ENCODE measurements at places on chromosomes 3 and 15. TPM values are rescaled to one million over a fixed set of nuclear protein-coding genes. Genes with fewer than 3 reads are reported as not detected.

DNA sequence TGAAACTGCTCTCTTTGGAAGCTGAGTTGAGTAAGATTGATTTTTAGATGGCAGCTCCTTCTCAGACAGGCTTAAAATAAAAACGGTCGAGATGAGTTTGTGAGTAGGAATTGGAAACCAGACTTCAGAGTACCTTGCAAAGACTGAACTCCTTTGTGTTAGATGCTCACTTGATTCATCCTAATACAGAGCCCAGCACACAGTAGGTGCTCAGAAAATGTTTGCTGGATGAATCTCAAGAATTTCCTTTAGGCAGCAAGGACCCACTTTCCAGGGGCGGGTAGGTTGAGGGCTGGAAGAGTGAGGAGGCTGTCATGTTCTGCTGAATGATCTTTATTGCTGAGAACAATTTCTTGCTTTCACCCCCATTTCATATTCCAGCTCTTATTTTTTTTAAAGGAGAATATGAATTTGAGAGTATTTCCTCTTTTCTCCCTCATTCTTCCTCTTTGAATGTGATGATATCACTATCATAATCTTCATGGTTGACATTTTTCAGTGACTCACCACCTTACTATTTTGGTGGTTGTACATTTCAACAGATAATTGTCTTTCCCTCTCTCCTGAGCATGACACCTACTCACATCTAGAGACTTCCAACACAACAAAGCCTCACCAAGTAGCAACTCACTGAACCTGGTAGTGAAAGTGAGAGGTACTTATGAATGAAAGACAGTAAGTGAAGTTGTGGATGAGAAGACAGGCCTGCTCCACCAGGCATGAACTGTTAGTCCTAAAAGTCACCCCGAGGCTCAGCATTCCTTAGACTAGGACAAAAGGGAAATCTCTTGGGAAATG lies 113.3 kb downstream of the PDCD6IP start:
- DNase-seq: no peak

- no peak for DNase-seq
Measured at GRCh38 chr15:56772868-56773639, 39.7 kb upstream of the ZNF280D start.

GRCh38 chr15:89781891-89782618 lies 5.9 kb downstream of the MESP2 start:
- DNase-seq: no peak

DNA sequence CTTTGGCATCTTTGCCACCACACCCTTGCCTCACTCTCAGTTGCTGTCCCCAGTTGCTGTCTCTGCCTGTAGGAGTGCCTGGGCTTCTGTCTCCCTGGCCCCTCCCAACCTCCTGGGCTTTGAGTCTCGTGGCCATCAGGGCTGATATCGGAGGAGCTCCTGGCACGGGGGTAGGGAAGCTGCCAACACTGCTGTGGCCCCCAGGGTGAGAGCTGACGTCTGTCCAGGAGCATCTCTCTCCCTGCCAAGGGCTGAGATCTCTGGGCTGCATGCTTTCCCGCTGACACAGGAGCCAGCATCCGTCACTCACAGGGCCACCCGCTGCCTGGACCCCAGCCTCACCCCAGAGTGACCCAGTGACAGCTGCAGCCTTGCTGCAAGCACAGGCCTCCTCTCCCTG lies 47.4 kb downstream of the EXOG start:
- no peak for DNase-seq

DNA sequence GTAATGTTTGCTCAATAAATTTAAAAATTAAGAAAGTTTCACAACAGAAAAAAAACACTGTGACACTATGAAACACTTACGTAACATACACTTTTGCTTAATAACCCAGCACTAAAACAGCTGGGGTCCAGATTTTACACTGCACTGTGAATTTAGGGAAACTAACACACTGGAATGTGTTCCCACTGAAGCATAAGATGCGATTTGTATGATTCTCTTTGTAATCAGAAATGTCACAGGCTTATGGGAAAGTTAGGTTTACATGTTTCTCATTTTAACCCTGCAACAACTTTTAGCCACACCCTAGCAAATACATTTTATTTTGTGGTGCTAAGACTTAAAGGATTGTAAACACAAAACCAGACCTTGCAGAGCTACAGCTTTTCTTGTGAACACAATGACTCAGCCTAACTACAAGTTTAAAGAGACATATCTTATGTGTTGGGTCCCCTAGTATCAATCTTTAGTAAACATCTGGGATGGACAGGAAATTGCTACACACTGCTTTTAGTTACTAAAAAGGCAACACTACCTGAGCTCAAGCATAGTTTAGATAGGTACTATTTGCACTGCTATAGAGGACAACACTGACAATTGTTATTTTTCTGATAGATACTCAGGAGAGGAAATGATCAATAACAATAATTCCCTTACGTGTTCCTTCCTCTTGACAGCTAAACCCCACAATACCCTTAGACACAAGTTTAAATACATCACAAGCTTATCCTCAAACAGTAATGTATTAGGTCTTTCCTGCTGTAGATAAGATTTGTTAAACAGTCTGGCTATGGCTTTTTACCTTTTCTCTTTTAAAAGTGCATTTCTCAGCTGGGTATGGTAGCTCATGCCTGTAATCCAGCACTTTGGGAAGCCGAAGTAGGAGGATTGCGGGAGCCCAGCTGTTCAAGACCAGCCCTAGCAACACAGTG lies 3.8 kb downstream of the PLD1 start:
- DNase-seq: no peak

GRCh38 chr15:64699751-64700388 lies 75.5 kb downstream of the RBPMS2 start:
- no peak for DNase-seq

GRCh38 chr3:113096188-113096892 lies 105.6 kb downstream of the GTPBP8 start:
- no peak for DNase-seq

DNA sequence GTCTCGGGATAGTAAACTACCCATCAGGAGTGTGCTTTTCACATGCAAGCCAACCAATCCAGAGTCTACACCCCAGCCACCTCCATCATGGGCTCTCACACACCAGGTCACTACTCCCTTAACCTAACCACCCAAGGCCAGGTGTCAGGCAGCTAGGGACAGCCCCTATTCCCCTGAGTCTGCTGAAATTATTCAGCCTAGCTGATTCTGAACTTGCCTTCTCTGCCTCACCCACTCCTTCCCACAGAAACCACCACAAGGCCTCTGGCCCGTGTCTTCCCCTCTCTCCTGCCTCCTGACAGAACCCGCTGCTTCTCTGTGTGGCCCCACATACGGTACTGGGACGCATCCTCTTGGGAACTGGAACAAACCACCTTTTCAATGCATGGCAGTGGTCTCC lies 82.1 kb downstream of the PCSK6 start:
- DNase-seq: no peak

DNA sequence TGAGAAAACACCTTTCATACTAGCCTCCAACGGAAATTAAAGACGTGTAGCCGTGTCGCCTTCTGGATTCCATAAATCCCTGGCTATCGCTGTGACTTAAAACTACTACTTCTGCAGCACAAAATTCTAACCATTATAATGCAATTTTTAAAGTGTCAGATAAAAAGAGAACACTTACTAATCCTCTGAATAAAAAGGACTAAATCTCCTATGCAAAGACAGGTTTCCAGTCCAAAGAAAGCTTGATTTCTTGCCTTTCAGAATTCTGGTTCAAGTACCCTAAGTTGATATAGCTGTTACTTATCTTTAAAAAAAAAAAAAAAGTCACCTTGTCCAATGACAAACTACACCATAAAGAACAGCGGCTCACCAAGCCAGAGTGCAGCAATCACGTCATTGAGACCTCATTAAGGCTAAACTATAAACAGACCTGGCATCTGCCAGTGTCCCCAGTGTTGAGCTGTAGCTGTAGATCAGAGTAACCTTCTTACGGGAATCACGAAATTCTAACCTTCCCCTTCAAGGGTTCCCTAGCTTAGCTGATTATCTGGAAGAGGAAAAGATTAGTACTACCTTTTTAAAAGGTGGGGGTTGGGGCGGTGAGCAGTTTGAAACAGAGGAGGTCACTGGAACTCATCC lies 2.2 kb downstream of the ABCC5 start:
- no peak for DNase-seq

DNA sequence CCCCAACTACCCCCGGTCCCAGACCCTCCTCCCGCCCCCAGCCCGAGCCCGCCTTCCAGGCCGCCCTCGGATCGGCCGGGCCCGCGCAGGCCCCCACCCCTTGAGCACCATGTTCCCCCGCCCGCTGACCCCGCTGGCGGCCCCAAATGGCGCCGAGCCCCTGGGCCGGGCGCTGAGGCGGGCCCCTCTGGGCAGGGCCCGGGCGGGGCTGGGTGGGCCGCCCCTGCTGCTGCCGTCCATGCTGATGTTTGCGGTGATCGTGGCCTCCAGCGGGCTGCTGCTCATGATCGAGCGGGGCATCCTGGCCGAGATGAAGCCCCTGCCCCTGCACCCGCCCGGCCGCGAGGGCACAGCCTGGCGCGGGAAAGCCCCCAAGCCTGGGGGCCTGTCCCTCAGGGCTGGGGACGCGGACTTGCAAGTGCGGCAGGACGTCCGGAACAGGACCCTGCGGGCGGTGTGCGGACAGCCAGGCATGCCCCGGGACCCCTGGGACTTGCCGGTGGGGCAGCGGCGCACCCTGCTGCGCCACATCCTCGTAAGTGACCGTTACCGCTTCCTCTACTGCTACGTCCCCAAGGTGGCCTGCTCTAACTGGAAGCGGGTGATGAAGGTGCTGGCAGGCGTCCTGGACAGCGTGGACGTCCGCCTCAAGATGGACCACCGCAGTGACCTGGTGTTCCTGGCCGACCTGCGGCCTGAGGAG lies 472 bp downstream of the CHST14 start:
- DNase-seq: no peak

DNA sequence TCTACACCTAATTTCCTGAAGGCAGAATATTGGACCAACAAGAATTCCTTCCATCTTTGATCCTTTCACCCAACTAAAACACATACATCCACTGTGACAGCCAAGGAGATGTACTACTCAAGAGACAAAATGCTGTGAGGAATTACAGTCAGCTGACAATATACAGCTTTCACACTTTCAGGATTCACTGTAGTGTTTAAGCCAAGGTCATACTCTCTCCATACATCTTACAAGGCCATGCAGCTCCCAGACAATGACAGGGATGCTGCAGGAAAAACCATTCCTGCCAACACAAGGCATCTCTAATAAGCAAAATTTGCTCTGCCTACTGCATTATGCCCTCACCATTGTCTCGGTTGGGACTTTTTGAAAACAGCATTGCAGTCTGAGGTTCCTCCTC lies 170.7 kb downstream of the TBC1D5 start:
- no peak for DNase-seq

- DNase-seq: no peak
Measured at GRCh38 chr3:55471522-55472280, 15.4 kb downstream of the WNT5A start.

DNA sequence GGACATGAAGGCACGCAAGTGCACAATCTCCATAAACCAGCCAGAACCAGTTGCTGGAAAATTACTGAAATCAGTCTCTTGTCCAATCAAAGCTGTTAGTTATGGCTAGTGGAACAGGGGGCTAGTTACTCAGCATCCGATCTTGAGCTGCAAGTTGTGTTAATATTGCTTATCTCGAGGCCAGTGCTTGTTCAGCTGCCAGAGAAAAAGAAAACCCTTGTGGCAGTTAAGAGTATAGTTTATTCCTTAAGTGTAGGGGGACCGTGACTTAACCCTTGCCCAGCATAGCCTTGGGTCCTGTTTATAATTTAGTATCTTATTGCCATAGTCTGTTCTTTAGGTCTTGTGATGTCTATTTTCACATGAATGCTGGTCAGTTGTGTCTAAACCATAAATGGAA lies 268.5 kb downstream of the CD47 start:
- DNase-seq: no peak

- DNase-seq: no peak
Measured at GRCh38 chr3:181250714-181251113, 261.2 kb upstream of the DNAJC19 start.

- DNase-seq: no peak
Measured at GRCh38 chr3:197468167-197468566, 87.6 kb downstream of the BDH1 start.

GRCh38 chr3:129230311-129231019 lies 18.9 kb upstream of the COPG1 start:
- no peak for DNase-seq

- DNase-seq: no peak
Measured at GRCh38 chr3:67094167-67094566, 96.1 kb downstream of the KBTBD8 start.

DNA sequence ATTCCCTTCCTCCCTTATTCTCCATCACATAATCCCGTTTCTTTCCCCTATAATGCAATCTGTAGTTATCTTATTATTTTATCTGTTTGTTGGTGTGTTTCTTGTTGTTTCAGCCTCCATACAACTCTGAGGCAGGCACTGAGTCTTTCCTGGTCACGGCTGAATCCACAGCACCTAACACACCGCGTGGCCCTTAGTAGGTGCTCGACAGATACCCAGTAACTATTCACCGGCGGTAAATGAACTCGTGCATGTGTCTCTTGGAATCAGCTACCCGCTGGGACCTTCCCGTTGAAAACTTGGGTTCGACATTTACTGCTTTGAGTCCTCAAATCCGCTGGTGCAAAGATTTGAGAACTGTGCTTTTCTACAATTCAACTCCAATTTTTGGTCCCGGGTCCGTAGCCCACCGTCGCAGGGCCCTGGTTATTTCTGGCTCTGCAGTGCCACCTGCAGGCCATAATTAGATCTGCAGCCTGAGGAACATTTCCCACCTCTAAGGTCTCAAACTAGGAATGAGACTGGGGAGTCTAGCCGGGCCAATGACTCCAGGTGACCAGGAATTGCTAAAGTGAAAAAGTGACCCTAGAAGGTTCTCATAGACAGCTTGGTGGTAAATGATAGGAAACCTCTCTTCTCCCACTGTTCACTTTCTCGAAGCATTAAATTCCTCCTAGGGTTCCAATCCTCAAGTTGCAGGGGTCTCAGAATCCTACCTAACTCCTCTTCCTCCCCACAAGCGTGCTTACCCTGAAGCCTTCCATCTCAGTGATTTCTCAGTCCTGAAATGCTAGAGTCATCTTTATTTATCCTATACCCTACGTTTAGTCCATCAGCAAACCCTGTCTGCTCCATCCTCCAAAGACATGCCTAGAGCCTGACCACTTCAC lies 40.0 kb upstream of the TRH start:
- DNase-seq: no peak

- DNase-seq: no peak
Measured at GRCh38 chr3:33278163-33278562, 921 bp downstream of the FBXL2 start.

DNA sequence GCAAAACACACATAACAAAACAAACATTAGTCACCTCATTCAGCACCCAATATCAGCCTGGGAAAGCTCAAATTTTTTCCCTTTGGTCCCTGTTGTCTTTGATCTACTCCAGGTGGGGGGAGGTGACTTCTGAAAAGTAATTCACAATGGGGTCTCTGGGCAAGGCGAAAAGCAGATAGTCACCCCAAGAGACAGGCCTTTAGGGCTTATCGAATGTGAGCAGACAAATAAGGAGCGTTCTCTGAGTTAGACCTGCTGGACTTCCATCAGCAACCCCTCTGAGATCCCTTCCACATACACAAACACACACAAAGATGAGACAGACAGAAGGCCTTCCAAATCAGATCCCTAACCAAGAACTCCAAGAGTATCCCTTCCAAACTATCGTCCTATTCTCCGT lies 171.0 kb upstream of the SMAD3 start:
- peak; percentile 1 for DNase-seq

GRCh38 chr15:58314593-58315216 lies 117.1 kb upstream of the LIPC start:
- DNase-seq: no peak

CD86 gene
- 3.0 TPM for total RNA-seq

ARNT2 gene
- total RNA-seq: 7.2 TPM

PLS1 gene
- total RNA-seq: 70.5 TPM

BNIP2 gene
- total RNA-seq: 103 TPM

RAB6B gene
- 8.2 TPM for total RNA-seq

TMCO5A gene
- not detected for total RNA-seq

FBN1 gene
- 37.1 TPM for total RNA-seq

CSPG5 gene
- not detected for total RNA-seq
